ENCODE measurements at places on chromosomes 13 and 19. TPM values are rescaled to one million over a fixed set of nuclear protein-coding genes. Genes with fewer than 3 reads are reported as not detected.

DNA sequence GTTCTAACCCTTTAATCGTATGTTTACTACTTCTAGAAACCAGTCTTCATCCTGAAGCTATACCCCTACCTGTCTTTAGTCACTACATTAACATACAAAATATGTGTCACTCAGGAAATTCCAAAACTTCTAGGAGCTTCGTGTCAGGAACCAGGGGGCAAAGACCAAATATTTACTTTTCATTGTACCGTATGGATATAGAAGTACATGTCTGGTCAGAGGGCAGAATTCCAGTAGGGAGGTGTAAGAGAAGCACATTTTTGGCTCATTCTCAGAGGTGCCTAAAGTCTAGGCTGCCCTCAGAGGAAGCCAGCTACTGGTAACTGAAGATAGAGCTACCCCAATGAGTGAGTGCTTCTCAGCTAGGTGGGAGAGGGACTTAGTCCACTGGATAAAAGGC lies 320.7 kb downstream of the DIAPH3 start:
- no peak for DNase-seq

GRCh38 chr13:83547043-83547442 lies 335.2 kb downstream of the SLITRK1 start:
- DNase-seq, result no peak

ATCAY gene
- not detected for total RNA-seq

- no peak for DNase-seq
Observed at GRCh38 chr19:10819124-10820060, 16.6 kb downstream of the TMED1 start.

GRCh38 chr13:46684287-46685001 lies 112.5 kb downstream of the ESD start:
- DNase-seq, result no peak

ZNF320 gene
- total RNA-seq, result 10.9 TPM

DNA sequence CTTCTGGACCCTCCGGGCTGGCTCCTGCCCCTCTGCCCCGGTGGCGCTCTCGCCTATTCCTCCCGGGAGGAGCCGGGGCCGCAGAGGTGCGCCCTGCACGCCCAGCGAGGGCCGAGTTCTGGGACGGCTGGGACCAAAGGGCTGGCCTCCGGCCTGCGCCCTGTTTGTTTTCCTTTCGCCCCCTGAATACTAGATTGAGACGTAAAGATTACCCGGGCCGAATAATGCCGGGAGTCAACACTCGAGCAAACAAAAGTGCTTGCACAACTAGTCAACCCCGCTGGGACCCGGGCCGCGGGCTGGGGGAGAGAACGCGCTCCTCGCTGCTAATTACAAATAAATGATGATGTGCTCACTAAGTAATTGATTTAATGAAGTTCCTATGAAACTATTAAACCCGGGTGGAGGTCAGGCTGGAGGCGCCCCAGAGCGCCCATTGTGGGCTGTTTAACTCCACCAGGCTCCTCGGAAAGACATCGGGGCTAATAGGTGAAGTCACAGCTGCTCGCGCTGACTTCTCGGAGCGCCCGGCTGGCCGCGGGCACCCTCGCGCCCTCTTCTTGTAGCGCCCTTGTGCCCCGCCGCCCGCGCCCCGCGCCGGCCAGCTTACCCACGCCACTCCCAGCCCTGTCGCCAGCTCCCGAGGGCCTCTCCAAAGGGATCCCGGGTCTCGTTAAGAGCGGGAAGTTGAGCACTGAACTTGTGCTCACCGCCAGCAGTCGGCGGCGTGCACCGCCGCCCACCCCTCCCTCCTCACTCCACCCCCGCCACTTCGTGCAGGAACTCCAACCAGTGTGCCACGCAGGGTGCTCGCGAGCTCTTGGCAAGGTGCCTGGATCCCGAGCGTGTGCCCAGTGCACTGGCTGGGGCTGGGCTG lies 14.9 kb downstream of the ZIC5 start:
- DNase-seq, result no peak

DNA sequence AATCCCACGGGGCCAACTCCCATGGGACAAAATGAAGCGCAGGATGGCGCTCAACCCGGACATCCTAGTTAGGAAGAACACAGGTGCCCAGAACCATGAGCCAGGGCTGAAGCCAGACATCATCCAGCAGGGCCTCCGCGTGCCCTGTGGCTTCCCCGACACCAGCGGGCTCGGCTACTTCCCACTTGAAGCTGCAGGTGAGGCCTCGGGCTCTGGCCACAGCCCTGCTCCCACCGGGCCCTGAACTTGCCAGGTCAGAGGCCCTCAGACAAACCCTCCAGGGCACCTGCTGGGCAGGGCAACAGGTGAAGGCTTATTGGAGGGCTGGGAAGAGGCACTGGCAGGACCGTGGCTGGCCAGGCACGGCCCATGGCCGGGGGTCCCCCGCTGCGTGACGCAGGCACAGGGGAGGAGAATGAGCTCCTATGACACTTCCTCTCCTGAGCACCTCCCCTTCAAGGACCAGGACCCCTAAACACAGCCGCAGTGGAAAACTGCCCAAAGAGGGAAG lies 117.7 kb downstream of the STK24 start:
- no peak for DNase-seq
